Caco-2 (cell line): ENCODE measurements at places on chromosomes 11 and 22. TPM values are rescaled to one million over a fixed set of nuclear protein-coding genes. Genes with fewer than 3 reads are reported as not detected.
A peak's percentile ranks its signal among the peaks of the same experiment; 100 is the strongest.

DNA sequence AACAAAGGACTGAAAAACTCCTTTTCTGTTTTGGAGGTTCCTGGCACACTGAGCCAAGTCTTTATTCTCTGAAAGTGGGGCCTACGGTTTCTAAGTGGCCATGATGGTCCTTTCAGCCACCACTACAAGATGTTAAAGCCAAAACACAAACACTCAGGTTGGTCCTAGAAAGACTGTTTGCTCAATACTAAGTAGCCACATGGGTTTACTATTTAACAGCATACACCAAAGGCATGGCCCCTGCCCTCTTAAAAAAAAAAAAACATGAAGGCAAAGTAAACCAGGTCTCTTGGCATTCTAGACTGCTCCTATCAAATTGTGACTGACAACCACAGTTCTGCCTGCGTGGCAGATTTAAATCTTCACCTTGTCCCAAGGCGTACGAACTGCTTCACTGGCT, 123.6 kb upstream of the BID start:
- peaks cover 2% of the 10 kb centered on the region for H3K36me3 ChIP-seq
- DNase-seq: peak; percentile 19
- peak overlapping the region; percentile 73 for H3K27ac ChIP-seq
- peaks cover 36% of the 10 kb centered on the region for H3K4me1 ChIP-seq
- H3K4me3 ChIP-seq: no peak overlapping the region

DNA sequence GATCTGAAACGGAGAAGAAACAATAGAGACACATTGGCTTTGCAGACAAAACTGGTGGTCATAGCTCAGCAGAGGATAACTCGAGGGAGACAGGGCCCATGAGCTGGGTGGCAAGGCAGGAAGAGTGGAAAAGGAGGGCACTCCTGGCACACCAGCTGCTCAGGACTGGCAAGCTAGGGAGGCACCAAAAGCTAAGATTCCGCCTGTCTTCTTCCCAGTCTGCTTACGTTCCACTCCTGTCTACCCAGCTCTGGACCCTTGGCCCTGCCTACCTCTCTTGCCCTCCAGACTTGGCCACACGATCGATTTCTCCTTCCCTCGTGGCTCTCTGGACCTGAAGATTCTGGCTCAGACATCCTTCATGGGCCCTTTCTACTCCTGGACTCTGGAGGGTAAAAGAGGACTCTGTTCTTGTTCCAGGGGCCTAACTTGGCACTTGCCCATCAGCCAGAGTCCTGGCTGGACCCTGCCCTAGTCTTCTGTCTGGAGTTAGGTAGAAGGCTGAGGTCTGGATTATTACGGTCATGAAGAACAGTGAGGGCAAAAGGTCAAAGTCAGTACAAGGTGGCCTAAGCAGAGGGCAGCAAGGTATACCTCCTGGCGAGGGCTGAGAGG, 115.2 kb upstream of the PITPNB start:
- no peaks in the 10 kb centered on the region; the same call in 1 of the 2 replicates for H3K27me3 ChIP-seq
- no peaks in the 10 kb centered on the region; the same call in 1 of the 2 replicates for H3K36me3 ChIP-seq
- DNase-seq: no peak
- no peak overlapping the region for H3K4me3 ChIP-seq
- H3K4me1 ChIP-seq: no peaks in the 10 kb centered on the region
- no peak overlapping the region for H3K27ac ChIP-seq

DNA sequence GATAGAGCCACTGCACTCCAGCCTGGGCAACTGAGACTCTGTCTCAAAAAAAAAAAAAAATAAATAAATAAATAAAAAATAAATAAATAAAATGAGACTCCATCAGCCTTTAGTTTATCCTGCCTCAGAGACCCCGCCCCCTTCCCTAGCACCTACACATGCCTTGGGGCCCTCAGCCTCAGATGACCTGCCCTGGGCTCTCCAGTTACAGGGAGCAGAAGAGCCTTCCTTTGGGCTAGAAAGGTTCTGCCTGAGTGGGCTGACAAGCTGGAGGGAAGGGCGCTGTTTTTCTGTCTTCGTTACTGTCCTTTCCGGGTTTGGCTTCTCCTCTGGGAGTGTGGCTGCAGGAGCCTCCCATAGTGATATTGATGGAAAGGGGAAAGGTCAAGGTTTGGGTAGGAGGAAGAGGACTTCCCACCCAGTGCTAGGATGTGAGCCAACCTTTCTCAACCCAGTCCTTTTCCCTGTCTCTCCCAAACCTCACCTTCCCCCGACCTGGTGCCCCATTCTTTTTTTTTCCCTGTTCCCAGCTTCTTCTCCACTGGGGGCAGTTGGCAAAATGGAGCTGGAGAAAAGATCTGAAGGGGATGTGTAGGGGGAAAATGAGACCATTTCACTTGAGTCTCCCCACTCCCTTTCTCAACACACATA, 1.5 kb upstream of the SF3B2 start:
- peak overlapping the region; percentile 96 for H3K27ac ChIP-seq
- peaks cover 9% of the 10 kb centered on the region for H3K4me1 ChIP-seq
- no peak for DNase-seq
- H3K27me3 ChIP-seq: no peaks in the 10 kb centered on the region
- peaks cover 7% of the 10 kb centered on the region for H3K36me3 ChIP-seq

GRCh38 chr11:88384004-88384668, 46.6 kb upstream of the CTSC start:
- H3K27me3 ChIP-seq: no peaks in the 10 kb centered on the region
- peaks cover 5% of the 10 kb centered on the region; the same call in 1 of the 2 replicates for H3K4me1 ChIP-seq
- peak overlapping the region; percentile 0 for H3K27ac ChIP-seq

DNA sequence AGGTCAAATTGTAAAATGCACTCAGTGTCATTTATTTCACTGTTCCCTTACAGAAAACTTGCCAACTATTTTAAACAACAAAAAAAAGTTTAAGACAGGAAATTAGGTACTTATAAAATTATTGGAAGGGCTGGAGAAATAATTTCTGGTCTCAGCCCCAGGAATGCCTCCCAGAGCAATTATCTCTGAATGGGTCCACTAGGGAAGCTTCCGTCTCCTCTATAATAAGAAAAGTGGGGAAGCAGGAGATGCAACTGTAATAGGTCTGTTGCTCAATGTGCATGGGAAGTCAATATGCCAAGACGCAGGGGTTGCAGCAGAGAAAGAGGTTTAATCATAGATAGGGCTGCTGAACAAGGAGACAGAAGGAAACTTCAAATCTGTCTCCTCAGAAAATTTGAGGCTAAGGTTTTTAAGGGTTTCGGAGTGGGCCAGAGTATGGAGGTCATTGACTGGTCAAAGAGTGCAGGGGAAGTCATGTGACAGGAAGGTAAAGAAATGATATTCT, 10.9 kb upstream of the RNF141 start:
- no peak overlapping the region for H3K27ac ChIP-seq
- no peak for DNase-seq
- H3K27me3 ChIP-seq: no peaks in the 10 kb centered on the region
- no peaks in the 10 kb centered on the region for H3K4me1 ChIP-seq

DNA sequence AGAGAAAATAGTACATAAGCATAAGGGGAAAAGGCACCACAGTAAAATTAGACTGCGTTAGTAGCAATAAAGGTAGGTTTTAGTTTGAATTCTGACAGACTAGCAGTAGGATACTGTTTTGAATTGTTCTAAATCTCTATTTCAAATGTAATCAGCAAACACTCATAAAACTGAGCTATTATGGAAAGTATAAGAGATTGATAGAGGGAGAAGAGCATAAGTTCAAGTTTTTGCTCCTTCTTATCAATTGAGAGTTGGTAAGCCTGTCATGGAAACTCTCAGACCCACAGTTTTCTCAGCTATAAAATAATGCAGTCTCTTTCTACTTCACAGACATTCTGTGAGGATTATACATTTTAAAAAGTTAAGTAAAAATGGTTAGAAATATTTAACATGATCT, 840.2 kb upstream of the CNTN5 start:
- no peak overlapping the region for H3K27ac ChIP-seq
- no peaks in the 10 kb centered on the region for H3K27me3 ChIP-seq
- no peak for DNase-seq
- H3K36me3 ChIP-seq: no peaks in the 10 kb centered on the region

GRCh38 chr11:122234257-122234656, 118.2 kb upstream of the BLID start:
- no peaks in the 10 kb centered on the region for H3K36me3 ChIP-seq
- H3K4me1 ChIP-seq: peaks cover 9% of the 10 kb centered on the region
- H3K27me3 ChIP-seq: no peaks in the 10 kb centered on the region
- DNase-seq: no peak

GRCh38 chr11:65225279-65226102, 36.3 kb upstream of the POLA2 start:
- H3K27me3 ChIP-seq: no peaks in the 10 kb centered on the region
- H3K36me3 ChIP-seq: no peaks in the 10 kb centered on the region
- peak; percentile 80 for DNase-seq
- H3K4me3 ChIP-seq: peak overlapping the region; percentile 45

GRCh38 chr11:35893796-35894475, 49.9 kb upstream of the LDLRAD3 start:
- no peaks in the 10 kb centered on the region for H3K36me3 ChIP-seq
- peak; percentile 79 for DNase-seq
- no peak overlapping the region for H3K4me3 ChIP-seq
- peaks cover 8% of the 10 kb centered on the region for H3K4me1 ChIP-seq

DNA sequence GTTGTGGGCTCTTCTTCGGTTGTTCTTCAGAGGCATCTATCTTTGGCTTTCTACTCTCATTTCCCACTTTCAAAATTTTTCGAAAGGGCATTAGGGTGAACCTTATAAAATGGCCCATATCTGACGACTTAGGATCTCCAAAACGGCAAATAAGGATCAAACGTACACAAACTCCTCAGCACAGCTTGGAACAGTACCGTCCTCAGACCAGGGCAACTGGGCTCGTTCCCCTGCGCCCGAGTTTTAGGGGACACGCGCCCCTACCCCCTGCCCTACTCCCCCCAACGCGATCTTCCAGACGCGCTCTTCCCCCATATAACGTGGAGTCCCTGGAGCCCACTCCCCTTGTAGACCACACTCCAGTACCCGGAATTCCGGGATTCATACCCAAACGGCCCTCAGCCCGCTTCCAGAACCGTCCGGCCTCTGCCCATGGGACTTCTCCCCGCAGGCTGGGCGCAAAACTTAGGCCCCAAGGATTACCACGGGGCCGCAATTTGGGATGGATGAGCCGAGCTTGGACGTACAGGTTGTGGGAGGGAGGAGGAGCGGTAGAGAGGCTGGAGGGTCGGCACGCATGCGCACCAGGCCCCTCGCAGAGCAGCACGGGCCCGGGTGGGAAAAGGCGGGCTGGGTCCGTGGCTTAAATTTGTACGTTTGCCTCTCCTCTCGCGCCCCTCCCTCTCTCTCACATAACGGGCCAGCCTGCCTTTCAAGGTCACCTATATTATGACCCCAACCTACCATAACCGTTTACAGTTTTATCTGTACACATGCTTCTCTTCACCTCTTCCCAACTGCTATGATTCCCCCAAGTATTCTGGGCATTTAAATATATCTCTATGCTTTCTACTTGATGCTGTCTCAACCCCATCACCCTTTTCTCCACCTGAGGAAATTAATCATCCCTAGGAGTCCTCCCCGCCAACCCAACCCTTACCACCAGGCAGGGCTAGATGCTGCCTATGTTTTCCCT, 3.4 kb downstream of the CCDC89 start:
- H3K27ac ChIP-seq: no peak overlapping the region
- no peaks in the 10 kb centered on the region for H3K27me3 ChIP-seq
- no peaks in the 10 kb centered on the region for H3K36me3 ChIP-seq
- H3K4me1 ChIP-seq: no peaks in the 10 kb centered on the region

GRCh38 chr11:115580927-115581680, 76.9 kb upstream of the CADM1 start:
- no peak overlapping the region for H3K4me3 ChIP-seq

DNA sequence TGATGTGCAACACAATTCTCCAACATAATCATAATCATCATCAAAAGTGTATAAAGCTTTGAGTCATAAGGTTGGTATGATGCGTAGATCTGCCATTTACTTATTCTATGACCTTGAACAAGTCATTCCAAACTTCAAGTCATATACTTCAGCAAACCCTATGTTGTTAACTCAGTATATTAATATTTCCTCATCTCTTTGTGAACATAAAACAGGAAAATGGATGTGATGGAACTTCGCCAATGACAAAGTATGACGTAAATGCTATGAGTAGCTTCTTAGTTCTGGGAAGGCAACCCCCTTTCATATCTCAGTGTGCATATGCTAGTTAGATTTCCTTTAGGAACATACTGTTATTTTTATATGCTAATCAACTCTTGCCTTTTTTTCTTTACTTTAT, 102.7 kb upstream of the ANO3 start:
- no peak overlapping the region for H3K27ac ChIP-seq
- no peaks in the 10 kb centered on the region for H3K4me1 ChIP-seq
- H3K36me3 ChIP-seq: no peaks in the 10 kb centered on the region

- H3K36me3 ChIP-seq: no peaks in the 10 kb centered on the region
- H3K27me3 ChIP-seq: no peaks in the 10 kb centered on the region
- DNase-seq: no peak
- no peak overlapping the region for H3K27ac ChIP-seq
- H3K4me3 ChIP-seq: no peak overlapping the region
Measured at GRCh38 chr22:27726331-27726685, 75.2 kb downstream of the MN1 start.

DNA sequence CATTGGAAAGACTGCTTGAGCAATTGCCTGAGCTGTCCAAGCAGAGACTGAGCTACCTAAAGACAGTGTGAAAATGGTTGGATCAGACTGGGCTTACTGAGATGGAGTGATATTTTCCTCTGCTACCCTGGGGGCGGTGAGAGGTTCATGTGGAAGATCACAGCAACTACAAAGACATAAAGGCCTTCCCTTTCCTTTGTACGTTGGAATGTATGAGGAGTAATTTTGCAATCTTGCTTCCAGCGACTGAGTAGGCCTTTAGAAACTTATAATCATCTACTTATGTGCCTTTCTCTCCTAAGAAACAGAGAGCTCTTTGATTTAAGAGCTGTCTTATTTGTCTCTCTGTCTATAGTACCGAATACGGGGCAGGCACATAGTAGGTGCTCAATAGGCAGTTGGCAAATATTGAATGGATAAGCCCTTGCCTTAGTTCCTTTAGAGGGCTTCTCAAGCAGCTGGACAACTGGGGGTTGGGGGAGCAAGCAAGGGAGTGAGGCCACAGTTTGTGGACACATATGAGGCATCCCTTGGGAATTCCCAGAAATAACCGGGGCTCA, 2.4 kb upstream of the HEPACAM start:
- no peak overlapping the region for H3K27ac ChIP-seq
- no peak for DNase-seq
- peaks cover 13% of the 10 kb centered on the region for H3K4me1 ChIP-seq
- H3K36me3 ChIP-seq: no peaks in the 10 kb centered on the region
- H3K27me3 ChIP-seq: no peaks in the 10 kb centered on the region

GRCh38 chr11:35235936-35236666, 97.1 kb downstream of the CD44 start:
- H3K36me3 ChIP-seq: no peaks in the 10 kb centered on the region
- peaks cover 4% of the 10 kb centered on the region; the same call in 1 of the 2 replicates for H3K4me1 ChIP-seq
- no peak overlapping the region for H3K4me3 ChIP-seq
- DNase-seq: no peak
- H3K27me3 ChIP-seq: no peaks in the 10 kb centered on the region

DNA sequence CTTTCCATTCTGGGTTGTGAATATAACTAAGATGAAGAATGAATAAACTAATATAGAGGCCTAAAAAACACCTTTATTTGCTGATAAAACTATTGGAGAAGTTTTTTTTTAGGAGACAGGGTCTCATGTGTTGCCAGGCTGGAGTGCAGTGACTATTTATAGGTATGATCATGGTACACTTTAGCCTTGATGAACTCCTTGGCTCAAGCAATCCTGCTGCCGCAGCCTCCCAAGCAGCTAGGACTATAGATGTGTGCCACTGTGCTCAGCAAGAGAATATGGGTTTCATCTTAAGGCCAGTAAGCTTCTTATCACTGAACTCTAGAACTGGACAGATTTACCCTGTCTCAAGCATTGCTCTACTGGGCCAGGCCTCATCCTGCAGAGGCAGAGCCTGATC, 26.6 kb downstream of the CCDC90B start:
- DNase-seq: no peak
- peaks cover 39% of the 10 kb centered on the region for H3K4me1 ChIP-seq
- H3K27ac ChIP-seq: no peak overlapping the region
- no peak overlapping the region for H3K4me3 ChIP-seq

The GUCY1A2 gene
- not detected in 2 replicates for total RNA-seq

The VPREB1 gene
- total RNA-seq: not detected in 2 replicates

The CENATAC gene
- total RNA-seq: 185 and 194 TPM in 2 replicates
